ENCODE measurements at places on chromosomes 2 and 18. TPM values are rescaled to one million over a fixed set of nuclear protein-coding genes. Genes with fewer than 3 reads are reported as not detected.

CYP27A1 gene
- 45.4 TPM for total RNA-seq

IMPACT gene
- total RNA-seq, result 30.8 TPM

SCN9A gene
- 5.0 TPM for total RNA-seq

NYAP2 gene
- total RNA-seq, result 0.12 TPM

CDH7 gene
- 12.5 TPM for total RNA-seq

RAB27B gene
- total RNA-seq, result 4.6 TPM

CNDP1 gene
- total RNA-seq, result 0.23 TPM

IRS1 gene
- total RNA-seq, result 25.4 TPM

GKN2 gene
- total RNA-seq, result 0.53 TPM

ACTR3 gene
- 115 TPM for total RNA-seq

TMEM150A gene
- 20.2 TPM for total RNA-seq

ANKRD30B gene
- not detected for total RNA-seq

SPEG gene
- 39.6 TPM for total RNA-seq

UNC50 gene
- total RNA-seq, result 39.8 TPM

SCG2 gene
- 1.1 TPM for total RNA-seq

ARHGEF33 gene
- total RNA-seq, result 4.1 TPM

UGT1A3 gene
- not detected for total RNA-seq

MARCHF4 gene
- total RNA-seq, result 0.06 TPM

KIAA2012 gene
- 0.18 TPM for total RNA-seq

KIF1A gene
- 10.5 TPM for total RNA-seq

ABCG5 gene
- total RNA-seq, result 0.18 TPM

LMAN1 gene
- 102 TPM for total RNA-seq

DUSP19 gene
- total RNA-seq, result 6.4 TPM

SKOR2 gene
- total RNA-seq, result not detected

GYPC gene
- 113 TPM for total RNA-seq

KDM3A gene
- 66.0 TPM for total RNA-seq

ZNG1B gene
- total RNA-seq, result 43.4 TPM

SERTAD2 gene
- 16.7 TPM for total RNA-seq

DNER gene
- total RNA-seq, result 44.3 TPM

RGPD4 gene
- total RNA-seq, result not detected

ADCY3 gene
- 52.3 TPM for total RNA-seq

LAMA1 gene
- total RNA-seq, result 63.7 TPM

DLX2 gene
- total RNA-seq, result not detected

IL18R1 gene
- 4.3 TPM for total RNA-seq
